Stimulated activated CD8-positive, alpha-beta memory T cell treated with anti-CD3 and anti-CD28 coated beads, Interleukin-15, amount 100 ng/mL, for 1 hour (primary cell): ENCODE measurements at places on chromosomes 2 and 18.

DNA sequence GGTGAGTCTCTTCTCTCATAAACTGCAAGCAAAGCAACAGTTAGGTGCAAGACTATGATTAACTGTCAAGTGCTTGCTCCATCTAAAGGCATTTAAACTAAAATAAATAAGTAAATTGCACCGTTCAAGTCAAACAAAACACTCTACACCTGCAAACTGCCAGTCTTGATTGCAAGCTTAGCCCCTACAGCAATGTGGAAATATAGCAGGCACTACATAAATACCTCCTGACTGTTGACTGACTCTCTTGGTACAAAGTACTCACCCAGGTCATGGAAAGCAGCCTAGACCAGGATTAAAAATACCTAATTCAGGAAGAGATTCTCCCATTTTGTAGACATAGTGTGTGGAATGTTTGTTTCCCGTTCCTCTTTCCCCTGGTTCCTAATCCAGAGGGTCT lies 176.6 kb upstream of the KLHL29 start:
- DNase-seq, result no peak

- DNase-seq, result no peak
Observed at GRCh38 chr2:37323176-37323780, 1.4 kb downstream of the PRKD3 start.

GRCh38 chr2:119149611-119150010 lies 8.9 kb downstream of the C1QL2 start:
- DNase-seq, result no peak

- no peak for DNase-seq
Observed at GRCh38 chr18:26429535-26430226, 118.7 kb downstream of the KCTD1 start.

DNA sequence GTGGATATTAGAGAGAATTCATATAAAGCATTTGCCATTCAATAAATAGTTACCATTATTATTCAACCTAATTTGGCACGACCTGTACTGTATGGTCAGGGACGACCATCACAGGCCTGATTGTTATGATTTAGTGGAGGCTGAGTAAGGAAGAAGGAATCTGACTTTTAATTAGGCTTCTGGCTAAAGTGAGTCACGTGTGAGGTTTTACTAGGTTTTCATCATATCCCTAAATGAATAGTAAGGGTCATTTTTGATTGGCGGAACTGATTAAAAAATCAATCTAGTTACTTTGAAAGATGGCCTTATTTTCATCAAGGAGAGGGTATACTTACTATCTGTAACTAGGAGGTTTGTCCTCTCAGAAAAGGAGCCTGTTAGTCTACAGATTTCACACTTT lies 143.4 kb downstream of the ADCYAP1 start:
- DNase-seq, result no peak

DNA sequence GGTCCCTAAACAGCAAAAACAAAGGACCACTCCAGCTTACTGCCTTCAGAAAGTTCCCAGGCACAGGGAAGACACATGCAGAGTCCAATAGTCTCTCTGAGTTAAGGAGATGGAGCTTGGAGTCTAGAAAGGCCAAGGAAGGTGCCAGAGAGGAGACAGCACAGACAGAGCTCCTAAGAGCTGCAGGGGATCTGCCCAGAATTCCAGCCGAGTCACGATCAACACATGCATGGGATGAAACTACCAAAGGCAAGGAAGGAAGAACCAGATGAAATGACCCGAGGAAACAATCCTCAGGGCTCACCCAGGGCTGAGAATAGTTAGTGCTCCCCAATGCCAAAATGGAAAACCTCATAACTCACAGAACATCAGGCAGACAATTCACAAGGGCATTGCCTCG lies 15.4 kb downstream of the METTL4 start:
- DNase-seq, result no peak

DNA sequence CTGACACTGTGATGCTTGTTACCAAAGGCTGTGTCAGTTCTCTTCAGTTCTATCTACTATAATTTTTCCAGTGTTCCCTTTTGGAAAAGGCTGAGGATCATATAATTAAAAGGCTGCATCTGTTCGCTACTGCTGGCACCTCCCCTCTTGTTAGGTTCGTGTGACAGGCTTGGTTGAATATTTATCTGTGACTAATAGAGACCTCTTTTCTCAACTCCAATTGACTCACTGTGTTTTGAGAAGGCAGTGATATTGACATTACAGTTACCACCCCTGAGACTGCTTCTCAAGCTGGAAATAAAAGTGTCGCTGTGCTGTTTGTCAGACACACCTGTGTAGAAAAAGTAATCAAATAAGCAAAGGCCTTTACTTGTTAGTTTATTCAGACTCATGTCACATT lies 205.5 kb upstream of the KCNH7 start:
- no peak for DNase-seq

GRCh38 chr2:166499281-166499680 lies 5.2 kb upstream of the SCN7A start:
- DNase-seq, result no peak

- no peak for DNase-seq
Observed at GRCh38 chr2:173990970-173991819, 26.0 kb upstream of the SP3 start.

GRCh38 chr2:219041252-219041651 lies at the start of gene CFAP65:
CFAP65 (minus strand) TSS chr2:219041516; CDS start chr2:219039048, 2,468 bp downstream.
- DNase-seq, result no peak

- no peak for DNase-seq
Observed at GRCh38 chr2:134154246-134154645, 99.6 kb upstream of the MGAT5 start.

DNA sequence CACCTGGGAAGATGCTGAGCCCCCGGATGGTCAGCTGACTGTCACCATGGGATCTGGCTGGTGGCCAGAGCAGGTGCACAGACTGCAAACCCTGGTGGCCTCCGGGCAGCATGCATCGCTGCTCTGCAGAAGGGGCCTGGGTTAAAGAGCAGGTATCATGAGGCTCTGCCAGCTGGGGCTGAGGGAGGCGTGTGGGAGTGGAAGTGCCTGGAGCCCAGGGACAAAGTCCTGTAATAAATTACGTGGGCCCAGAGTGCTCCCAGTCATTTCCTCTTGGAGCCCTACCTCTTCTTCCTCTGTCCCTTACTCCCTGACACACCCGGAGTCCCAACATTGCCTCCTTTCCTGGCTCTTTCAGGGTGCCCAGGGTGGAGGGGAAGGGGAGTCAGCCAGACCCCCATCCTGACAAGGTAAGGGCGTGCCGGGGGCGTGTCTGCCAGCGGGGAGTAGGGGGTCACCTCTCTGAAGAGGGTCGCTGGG lies at the start of gene MYO7B:
Gene MYO7B, plus strand, starts transcription at position 262 of the 480 bp plus-strand sequence. CDS start 24,040 bp downstream, outside the sequence.
- DNase-seq, result no peak

DNA sequence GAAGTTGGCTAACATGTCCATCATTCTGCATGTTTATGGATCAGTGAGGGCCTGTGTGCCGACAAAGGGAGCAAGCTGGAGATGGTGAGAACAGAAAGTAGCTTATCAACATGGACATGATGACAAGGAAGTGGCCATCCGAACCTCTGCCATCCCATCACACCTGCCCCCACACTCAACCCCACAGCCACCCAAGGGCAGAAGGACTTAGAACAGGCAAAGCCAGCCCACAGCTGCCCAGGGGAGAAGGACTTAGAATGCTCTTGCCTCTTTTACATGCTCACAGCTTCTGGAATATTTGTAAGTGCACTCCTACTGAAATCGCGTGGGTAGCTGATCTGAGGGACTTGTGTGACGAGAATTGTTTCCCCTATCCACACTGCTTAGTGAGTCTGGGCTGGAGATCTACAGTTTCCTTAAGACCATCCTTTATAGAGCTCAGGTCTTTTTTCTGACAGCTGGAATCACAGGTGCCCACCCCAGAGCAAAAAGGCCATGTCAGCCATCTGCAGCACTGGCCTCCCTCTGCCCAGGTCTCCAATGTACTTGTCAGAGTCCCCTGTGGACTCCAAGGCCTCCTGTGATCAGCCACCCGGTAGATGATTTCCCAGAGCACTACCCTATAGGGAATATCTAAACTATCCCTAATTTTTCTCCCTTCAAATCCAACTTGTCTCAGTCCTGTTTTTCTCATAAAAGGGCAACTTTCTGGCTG lies 154.1 kb downstream of the SMAD7 start:
- DNase-seq, result no peak

DNA sequence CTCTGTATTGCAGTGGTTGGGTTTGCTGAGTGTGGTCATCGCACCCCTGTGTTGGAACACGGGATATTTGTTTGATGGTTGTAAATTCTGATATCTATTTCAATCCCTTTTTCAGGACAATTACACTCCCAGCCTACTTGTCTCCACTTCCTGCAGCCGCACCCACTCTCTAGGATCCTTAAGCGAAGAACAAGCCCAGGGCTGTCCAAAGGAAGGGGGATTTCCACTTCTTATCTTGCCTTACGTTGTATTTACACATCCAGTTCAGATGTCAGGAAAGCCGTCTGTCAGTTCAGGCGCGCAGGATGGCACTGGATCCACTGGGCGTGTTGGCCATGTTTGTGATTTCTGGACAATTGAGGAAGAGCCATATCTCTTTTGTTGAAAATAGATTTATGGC lies 834.5 kb upstream of the SALL3 start:
- DNase-seq, result no peak

DNA sequence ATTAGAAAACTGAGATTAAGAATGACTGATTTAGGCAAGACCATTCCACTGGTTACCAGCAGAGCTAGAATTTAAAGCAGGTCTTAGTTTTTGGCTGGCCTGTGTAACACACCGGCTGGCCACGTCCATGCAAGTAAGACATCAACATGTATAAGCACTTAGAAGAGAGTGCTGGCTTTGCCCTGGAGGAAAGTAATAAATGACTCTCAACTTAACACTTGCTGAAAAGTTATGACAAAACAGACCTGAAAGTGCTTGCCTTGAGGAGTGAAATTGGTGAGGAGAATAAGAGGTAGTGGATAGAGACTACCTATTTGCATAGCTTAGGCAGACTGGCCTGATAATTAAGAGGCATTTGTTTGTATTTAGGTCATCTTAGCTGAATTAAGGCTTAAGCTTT lies 165.7 kb upstream of the KCNJ3 start:
- no peak for DNase-seq

DNA sequence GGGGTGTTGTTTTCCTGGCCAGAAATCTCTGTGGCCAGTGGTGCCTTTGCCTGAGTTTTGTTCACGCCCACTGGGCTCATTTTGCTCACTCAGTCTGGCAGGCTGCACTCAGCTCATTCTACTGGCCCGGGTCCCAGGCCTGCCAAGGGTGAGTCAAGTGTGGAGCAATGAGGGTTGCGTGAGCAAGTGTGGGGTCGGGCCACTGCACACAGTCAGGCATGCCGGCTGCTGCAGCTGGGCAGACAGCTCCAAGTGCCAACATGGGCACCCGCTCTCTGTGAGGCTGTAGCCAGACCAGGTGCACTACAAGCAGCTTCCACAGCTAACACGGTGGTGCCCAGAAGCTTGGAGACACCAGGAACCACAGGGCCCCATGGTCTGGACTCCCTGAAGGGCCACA lies 801.1 kb upstream of the RAB6C start:
- no peak for DNase-seq

DNA sequence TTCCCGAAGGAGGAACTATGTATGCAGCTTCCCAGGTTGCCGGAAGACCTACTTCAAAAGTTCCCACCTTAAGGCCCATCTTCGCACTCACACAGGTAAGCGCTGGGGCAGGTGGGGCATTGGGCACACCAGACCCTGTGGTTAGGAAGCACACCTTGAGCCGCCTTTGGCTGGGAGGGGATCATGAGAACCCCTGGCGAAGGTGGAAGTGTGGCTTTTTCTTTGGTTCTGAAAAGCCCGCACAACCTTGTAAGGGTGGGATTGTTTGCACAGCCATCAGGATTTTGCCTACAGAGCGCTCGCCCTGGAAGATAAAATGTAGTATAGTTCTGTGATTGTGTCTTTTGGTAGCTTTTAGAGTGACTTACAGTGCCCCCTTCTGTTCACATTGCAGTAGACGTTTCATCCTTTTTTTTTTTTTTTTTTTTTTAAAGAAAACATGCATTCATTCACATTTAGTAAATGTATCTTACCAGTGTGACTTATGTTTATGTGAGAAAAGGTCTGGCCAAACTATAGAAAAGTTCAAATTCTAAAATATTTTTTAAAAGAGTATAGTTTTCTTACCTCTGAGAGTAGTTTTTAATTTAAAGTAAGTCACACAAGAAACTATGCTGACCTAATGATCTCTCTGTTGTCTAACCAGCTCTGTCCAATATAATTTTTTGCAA lies 5.3 kb downstream of the KLF11 start:
- DNase-seq, result no peak

GRCh38 chr2:226995625-226996041 lies 159.8 kb downstream of the RHBDD1 start:
- no peak for DNase-seq

DNA sequence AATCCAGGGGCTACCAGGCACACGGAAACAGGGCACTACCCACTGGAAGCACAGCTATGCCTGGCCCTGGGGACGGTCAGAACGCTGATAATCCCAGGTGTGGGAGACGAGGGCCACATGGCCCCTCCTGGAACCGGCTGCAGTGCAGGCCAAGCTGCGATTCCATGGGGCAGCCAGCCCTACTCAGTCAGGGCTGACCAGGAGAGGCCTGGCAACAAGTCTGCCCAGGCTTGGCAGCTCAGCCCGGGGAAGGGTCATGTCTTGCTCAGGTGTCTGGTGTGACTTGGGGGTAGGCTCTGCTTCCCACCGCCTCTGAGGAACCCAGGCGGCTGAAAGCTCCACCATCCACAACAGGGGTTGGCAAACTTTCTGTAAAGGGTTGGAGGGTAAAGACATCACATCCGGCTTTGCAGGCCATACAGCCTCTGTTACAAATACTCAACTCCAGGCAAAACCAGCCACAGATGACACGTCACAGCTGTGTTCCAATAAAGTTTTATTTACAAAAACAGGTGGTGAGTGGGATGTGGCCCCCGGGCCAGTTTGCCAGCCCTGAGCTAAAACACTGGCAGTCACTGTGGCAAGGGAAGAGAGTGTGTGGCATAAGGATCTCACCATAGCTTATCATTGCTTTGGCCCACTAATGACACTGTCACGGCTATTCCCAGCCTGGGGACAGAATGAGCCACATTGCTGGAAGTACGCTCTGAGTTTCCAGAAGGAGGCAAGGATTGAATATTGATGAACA lies 85.2 kb downstream of the NDUFA10 start:
- DNase-seq, result no peak

DNA sequence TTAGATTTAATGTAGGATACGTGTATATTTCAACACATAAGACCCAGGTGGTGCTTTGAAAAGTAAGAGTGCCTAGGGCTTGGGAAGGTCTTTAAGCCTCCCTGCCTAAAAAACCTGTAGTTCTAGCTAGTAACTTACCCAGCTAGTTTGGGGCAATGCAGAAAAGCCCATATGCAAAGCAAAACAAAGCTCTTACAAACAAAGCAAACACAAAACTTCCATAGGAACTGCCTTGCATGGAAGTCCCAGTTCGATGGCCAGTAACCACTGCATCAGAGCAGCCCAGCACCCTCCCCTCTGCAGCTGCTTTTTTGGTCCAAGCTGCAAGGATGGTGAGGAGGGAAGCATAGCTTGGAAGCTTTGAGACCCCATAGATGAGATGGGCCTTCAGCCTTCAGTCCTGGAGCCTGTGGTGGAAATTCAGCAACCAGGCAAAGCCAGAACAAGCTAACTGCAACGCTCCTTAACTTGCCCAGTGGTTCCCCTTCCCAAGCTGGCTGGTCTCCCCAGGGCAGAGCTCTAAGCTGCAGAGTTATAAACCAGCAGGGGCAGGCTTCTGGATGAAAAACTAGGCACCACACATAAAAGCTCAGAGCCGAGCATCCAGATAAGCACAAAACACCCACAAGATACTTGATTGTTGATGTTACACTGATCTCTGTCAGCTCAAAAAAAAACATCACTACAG lies 16.2 kb downstream of the C2orf76 start:
- DNase-seq, result no peak
